ENCODE measurements at places on chromosomes 2 and 18. TPM values are rescaled to one million over a fixed set of nuclear protein-coding genes. Genes with fewer than 3 reads are reported as not detected.

C2orf15 gene
- 12.5 TPM for polyA plus RNA-seq

RAD51AP2 gene
- 0.07 TPM for polyA plus RNA-seq

GPR39 gene
- 4.0 TPM for polyA plus RNA-seq

IL1RL1 gene
- 1.8 TPM for polyA plus RNA-seq

OTX1 gene
- not detected for polyA plus RNA-seq

DNA sequence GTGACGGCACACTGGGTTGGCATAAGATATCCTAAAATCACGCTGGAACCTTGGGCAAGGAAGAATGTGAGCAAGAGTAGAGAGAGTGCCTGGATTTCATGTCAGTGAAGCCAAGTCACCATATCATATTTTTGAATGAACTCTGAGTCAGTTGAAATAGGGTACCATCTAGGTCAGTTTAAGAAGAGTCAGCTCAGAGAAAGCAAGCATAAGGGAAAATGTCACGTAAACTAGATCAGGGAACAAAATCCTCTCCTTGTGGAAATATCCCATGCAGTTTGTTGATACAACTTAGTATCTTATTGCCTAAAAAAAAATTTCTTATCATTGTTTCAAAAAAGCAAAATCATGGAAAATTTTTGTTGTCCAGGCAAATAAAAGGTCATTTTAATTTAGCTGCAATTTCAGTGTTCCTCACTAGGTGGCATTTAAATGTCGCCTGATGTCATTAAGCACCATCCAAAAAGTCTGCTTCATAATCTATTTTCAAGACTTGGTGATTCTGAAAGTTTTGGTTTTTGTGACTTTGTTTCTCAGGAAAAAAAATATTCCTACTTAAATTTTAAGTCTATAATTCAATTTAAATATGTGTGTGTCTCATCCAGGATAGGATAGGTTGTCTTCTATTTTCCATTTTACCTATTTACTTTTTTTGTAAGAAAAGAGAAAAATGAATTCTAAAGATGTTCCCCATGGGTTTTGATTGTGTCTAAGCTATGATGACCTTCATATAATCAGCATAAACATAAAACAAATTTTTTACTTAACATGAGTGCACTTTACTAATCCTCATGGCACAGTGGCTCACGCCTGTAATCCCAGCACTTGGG is 19.6 kb downstream of the RSAD2 start:
- DNase-seq = no peak

DNA sequence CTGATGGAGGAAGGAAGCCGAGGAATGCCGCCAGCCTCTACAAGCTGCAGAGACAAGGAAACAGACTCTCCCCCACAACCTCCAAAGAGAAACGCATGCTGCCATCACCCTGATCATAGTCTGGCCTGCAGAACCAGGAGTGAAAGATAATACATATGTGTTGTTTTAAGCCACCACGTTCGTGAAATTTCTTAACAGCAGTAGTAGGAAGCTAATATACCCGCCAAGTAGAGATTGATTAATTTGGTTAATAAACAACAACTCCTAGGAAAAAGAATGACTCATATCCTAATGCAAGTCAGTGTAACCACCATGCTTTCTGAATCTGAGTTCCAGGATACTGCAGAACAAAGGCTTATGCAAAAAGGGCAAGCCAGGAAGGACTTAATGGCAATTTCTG is 36.6 kb downstream of the LONRF2 start:
- no peak for DNase-seq

DNA sequence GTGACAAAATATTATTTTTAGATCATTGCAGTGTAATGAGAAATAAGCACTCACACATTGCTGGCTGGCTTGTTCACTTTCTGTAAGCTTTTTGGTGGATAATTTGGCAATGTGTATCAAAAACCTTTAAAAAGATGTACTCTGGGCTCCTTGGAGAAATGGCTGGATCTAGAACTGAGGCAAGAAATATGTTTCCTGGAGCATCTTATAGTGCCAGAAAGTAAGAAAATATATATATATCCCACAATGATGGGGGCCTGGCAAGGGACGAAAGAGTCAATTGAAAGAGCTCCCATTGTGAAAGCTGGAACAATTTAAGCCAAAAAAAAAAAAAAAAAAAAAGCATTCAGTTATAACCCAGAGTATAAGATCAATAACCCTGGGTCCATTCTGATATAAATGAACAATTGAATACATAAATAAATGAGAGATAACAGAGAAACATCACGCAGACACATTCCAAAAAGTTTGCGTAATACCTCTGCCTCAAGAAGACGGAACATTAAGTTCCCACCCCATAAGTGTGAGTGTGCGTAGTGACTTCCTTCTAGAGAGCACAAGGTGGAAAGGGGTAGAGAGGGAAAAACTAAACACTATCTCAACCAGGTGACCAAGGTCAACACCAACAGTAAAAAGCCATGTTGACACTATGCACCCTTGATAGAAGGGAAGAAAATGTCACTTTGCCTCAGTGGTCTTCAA is 77.5 kb downstream of the BIN1 start:
- no peak for DNase-seq

- no peak for DNase-seq
Measured at GRCh38 chr2:221517696-221518151, 54.4 kb downstream of the EPHA4 start.

GRCh38 chr2:98892871-98893270 is 43.2 kb downstream of the CRACDL start:
- DNase-seq = no peak

All from right renal cortex interstitium (tissue), 3 donors.